ENCODE measurements at places on chromosomes 16 and 17.

GRCh38 chr17:80497726-80498241 lies 21.4 kb upstream of the NPTX1 start:
- no peak for DNase-seq

GRCh38 chr16:64269756-64270155 lies 852.1 kb downstream of the CDH11 start:
- no peak for DNase-seq

DNA sequence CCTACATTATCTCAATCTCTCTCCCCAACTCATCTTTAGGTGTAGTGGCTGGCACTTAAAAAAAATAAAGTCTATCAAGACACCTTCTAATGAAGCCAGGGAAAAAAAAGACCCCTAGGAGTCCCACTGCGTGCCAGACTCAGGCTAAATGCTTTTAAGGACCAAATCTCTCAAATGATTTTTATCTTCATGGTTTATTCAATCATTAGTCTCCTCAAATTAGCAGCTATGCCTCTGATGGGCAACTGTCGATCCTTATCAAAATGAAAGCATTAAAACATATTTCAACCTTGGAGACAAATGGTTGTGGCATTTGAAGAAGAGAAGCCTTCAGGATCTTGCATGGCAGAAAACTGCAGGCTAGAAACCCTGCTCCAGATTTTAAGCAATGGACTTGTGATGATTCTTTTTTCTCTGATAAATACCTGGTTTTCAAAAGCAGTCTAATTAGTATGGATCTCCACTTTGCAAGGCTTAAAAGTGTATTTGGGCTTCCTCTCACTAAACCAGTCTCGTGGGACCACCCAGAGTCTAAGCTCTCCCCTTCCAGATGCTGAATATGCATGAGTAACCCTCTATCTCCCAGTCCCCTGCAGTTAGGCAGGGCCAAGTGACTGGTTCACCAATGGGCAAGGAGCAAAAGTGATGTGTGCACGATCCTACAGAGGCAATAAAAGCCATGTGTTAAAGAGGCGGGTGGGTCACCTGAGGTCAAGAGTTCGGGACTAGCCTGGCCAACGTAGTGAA lies 14.9 kb downstream of the ITPRIPL2 start:
- no peak for DNase-seq

GRCh38 chr17:17151962-17152361 lies 54.2 kb downstream of the PLD6 start:
- no peak for DNase-seq

- DNase-seq, result no peak
Observed at GRCh38 chr17:20170085-20170484, 160.9 kb downstream of the SPECC1 start.

GRCh38 chr16:555528-556473 lies 4.4 kb upstream of the PRR35 start:
- DNase-seq, result no peak

All from NCI-H748 treated with DMSO at 0.1 percent for 48 hours (cell line).